ENCODE measurements at places on chromosomes 1 and 21. TPM values are rescaled to one million over a fixed set of nuclear protein-coding genes. Genes with fewer than 3 reads are reported as not detected.

DNA sequence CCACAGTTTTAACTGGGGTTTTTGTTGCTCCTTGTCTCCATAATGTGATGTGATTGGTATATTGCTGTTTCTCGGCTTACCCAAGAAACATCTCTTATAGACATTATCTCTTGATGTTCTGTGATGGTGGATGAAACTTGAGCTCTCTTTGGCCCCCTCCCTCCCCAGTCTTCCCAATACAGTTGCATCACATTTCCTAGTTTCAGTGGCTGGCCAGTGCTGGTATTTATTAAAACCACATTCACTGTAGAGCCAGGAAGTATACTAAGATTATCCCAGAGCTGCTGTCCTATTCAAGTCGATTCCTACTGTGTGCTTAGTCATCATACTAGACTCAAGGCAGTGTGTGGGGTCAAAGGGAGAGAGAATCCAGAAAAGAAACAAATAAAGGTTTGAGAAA lies 244.4 kb downstream of the KAZN start:
- no peak overlapping the region for H3K27ac ChIP-seq
- DNase-seq: no peak
- H3K4me3 ChIP-seq: no peak overlapping the region
- H3K4me1 ChIP-seq: no peaks in the 10 kb centered on the region
- H3K27me3 ChIP-seq: no peaks in the 10 kb centered on the region
- H3K36me3 ChIP-seq: no peaks in the 10 kb centered on the region

GRCh38 chr1:181018901-181019681 lies 3.6 kb downstream of the STX6 start:
- H3K4me3 ChIP-seq: no peak overlapping the region
- DNase-seq: peak; percentile 59
- H3K27me3 ChIP-seq: no peaks in the 10 kb centered on the region
- peaks cover 12% of the 10 kb centered on the region for H3K36me3 ChIP-seq
- peaks cover 39% of the 10 kb centered on the region for H3K4me1 ChIP-seq

- no peaks in the 10 kb centered on the region for H3K27me3 ChIP-seq
- H3K27ac ChIP-seq: no peak overlapping the region
Observed at GRCh38 chr1:8473891-8474300, 156.0 kb downstream of the SLC45A1 start.

Gene MATN1
- total RNA-seq: 0.32 TPM

Gene MSH4
- 0.47 TPM for total RNA-seq

Gene FLG2
- not detected for total RNA-seq

Gene DLGAP3
- total RNA-seq: 0.66 TPM

Gene ZNF593OS
- not detected for total RNA-seq

All from activated CD8-positive, alpha-beta memory T cell treated with anti-CD3 and anti-CD28 coated beads, Interleukin-2, amount 10 ng/mL, durations not matched to agents 7 days and 5 days (primary cell).